ENCODE measurements at places on chromosomes 16 and 17. TPM values are rescaled to one million over a fixed set of nuclear protein-coding genes. Genes with fewer than 3 reads are reported as not detected.
A peak's percentile ranks its signal among the peaks of the same experiment; 100 is the strongest.

- no peak for DNase-seq
Measured at GRCh38 chr17:73478768-73479424, 165.3 kb downstream of the SDK2 start.

DNA sequence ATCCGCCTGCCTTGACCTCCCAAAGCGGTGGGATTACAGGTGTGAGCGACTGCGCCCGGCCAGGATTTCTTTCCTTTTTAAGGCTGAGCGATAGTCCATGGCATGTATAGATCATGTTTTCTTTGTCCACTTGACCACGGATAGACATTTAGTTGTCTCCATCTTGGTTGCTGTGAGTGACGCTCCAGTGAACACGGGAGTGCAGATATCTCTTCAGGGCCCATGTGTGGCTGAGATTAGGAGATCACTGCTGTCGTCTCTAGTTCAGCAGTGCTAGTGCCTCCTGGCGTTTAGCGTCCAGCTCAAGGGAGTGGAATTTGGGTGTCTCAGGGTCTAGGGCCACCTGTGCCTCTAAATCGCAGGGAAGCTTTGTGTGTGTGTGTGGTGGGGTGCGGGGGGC lies 41.5 kb downstream of the ABCC1 start:
- no peak for DNase-seq

- DNase-seq: no peak
Measured at GRCh38 chr17:37694734-37695133, 50.1 kb downstream of the HNF1B start.

Gene MEIOC
- total RNA-seq: not detected

Gene NOG
- 2.3 TPM for total RNA-seq

GRCh38 chr17:38706505-38707216 lies 1.6 kb downstream of the MLLT6 start:
- DNase-seq: no peak

DNA sequence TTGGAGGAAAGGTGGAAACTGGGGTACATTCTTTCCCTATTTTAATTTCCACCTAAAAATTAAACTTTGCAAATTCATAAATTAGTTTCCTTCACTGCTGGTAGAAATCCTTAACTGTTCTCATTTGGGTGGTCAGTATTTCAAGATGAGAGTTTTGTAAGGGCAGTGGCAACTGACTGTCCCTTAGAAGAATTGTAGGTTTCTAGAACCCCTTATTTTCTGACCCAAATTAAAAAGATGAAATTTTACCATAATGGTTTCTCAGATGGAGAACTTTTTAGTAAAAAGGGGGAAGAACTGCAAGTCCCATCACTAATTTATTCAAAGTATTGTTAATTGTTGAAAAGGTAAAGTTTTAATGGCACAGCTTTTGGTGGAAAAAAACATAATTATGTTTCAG lies 5.6 kb downstream of the IGF2BP1 start:
- DNase-seq: no peak

GRCh38 chr16:68234188-68235107 lies 1.5 kb downstream of the ESRP2 start:
- DNase-seq: no peak

DNA sequence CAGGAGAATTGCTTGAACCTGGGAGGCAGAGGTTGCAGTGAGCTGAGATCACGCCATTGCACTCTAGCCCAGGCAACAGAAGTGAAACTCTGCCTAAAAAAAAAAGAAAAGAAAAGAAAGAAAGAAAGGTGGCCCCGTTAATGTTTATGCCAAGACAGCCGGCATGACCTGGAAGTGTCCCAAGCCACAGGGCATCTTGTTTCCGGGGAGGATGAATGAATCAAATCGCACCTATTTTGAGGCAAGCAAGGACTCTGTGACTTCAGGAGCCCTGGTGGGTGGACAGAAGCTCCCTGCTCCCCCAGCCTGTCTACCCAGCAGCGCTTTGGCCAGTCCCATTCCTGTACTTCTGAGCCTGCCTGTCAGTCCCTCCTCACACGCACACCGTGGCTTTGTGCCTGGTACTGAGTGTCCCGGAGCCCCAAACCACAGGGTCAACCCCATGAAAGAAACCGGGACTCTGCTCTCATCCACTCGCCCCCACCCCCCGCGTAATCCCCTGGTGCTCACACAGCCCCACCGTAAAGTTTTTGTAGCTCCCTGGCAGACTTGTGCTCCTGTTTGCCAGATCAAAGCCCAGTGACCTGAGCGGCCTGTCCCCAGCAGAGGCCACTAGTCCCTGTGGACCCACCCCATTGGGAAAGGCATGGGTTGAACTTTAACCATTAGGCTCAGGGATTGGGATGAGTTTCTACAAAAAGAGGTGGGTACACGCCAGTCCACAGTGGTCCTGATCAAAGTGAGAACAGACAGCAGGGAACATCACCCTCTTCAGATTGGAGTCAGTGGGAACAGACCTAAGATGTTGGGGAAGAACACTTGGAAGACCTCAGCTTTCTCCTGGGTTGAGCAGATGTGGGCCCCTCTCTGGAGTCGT lies 19.3 kb downstream of the CD2BP2 start:
- peak; percentile 37 for DNase-seq

Gene SLC5A2
- total RNA-seq: not detected

GRCh38 chr17:11637796-11638195 lies 39.5 kb downstream of the DNAH9 start:
- no peak for DNase-seq

Gene ZMYND15
- total RNA-seq: not detected

DNA sequence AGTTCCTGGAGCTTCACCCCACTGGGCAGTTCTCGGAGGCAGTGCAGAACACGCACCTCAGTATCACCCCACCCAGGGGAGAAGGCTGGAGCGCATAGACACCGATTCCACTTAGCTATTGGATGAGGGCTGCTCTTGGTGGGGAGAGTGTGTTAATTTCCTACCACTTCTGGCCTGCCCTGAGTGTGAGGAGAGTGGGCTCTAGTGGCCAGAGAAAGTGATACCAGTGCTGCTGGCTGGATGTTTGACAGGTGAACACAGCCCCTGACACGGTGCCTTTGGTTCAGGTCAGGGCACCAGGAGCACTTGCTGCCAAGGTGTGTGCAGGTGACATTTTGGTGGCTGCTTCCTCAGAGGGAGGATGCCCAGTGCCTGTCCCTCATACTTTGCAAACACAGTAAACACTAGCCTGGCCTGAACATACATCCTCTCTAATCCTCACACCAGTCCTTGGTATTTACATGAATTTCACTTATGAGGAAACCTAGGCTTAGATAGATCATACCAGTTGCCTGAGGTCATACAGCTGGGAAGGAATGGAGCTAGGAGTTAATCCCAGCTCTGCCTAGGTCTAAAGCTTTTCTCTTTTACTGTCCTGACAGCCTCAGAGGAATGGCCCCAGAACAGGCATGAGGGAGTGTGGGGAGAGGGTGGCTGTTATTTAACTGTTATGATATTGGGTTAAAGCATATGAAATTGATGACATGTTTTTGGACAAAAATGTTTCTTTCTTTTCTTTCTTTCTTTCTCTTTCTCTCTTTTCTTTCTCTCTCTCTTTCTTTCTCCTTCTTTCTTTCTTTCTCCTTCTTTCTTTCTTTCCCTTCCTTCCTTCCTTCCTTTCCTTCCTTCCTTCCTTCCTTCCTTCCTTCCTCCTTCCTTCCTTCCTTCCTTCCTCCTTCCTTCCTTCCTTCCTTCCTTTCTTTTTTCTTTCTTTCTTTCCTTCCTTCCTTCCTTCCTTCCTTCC lies 21.0 kb upstream of the ITGAX start:
- DNase-seq: peak; percentile 78

Gene KPNA2
- 199 TPM for total RNA-seq

GRCh38 chr17:70875729-70876310 lies 706.5 kb downstream of the KCNJ2 start:
- DNase-seq: no peak

Gene HS3ST4
- not detected for total RNA-seq

- peak; percentile 44 for DNase-seq
Measured at GRCh38 chr17:8153525-8153956, 1.3 kb upstream of the PER1 start.

DNA sequence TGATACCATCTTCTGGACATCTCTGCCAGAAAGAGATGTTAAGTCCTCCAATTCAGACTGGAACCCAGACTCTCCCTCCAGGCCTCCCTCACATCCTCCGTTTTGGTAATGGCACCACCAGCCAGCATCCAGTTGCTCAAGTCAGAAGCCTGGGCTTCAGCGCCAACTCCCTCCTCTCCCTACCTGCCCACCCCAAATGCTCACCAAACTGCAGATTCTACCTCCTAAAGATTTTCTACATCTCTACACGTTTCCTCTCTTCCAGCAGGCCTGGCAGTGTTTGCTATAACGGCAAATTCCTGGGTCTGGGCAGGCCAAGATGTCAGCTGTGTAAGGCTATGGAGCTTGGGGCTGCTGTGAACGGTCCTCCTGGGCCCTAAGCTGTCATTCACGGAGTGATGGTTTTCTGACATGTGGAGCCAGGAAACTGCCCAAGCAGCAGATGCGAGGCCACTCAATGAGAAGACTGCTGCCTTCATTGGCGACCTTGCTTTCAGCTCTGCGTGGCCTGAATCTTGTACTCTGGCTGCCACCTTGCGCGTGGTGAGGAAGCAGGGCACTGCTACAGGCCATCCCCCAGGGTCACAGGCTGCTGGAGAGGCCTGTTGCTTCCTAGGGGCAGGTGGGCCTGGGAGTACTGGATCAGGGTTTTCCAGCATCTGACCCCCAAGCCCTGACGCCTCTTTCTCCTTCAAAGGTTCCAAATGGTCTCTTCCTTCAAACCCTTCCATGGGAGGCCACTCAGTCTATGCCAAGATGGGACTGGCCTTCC lies 37.7 kb downstream of the TBX4 start:
- DNase-seq: no peak

Gene GPR139
- not detected for total RNA-seq

DNA sequence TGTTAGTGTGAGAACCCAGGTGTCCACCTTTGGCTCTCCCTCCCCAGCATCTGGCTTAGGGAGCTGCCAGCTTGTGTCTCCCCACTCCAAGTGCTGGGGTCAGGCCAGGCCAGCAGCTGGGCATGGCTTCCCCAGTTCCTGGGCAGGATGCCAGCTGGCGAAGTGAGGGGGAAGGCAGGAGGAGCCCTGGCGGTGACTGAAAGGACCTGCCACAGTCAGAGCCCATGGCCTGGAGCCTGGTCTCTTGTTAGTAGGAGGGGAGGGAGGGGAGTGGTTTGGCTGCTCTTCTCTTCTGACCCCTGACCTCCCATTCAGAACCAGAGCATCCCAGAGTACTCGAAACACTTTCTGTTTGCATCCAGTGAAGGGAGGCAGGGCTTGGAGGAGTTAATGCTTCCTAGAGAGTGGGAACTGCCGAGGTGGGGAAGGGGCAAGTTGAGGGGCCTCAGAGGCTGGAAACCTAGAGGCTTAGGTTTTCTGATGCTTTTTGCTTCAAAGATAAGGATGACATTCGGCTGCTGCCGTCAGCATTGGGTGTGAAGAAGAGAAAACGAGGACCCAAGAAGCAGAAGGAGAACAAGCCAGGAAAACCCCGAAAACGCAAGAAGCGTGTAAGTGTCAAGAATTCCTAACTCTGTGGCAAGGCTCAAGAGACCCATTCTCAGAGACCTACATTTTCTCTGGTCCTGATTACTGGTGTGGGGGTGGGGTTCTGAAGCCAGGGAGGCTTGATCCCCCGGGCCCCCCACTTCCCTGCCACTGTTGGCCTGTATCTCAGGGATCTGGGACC lies 772 bp downstream of the CHD3 start:
- DNase-seq: peak; percentile 90

DNA sequence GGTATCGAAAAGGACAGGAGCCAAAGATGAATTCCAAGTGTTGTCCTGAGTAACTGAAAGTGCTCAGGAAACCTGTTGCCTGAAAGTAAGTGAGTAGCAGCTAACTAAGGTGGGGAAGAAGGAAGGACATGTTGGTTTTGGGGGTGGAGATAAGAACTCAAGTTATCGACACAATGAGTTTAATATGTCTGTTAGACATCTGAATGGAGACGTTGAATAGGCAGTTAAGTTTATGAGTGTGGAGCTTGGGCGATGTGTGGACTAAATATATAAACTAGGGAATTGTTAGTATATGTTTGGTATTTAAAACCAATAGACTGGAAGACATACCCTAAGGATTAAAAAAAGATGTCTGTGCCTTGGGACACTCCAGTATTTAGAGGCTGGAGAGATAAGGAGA lies 82.7 kb upstream of the ASIC2 start:
- no peak for DNase-seq

- DNase-seq: no peak
Measured at GRCh38 chr16:23321206-23321875, 19.2 kb downstream of the SCNN1B start.

GRCh38 chr16:30844671-30845449 lies 49.0 kb downstream of the BCL7C start:
- peak; percentile 83 for DNase-seq

GRCh38 chr16:89067677-89068443 lies 25.8 kb upstream of the ACSF3 start:
- no peak for DNase-seq

DNA sequence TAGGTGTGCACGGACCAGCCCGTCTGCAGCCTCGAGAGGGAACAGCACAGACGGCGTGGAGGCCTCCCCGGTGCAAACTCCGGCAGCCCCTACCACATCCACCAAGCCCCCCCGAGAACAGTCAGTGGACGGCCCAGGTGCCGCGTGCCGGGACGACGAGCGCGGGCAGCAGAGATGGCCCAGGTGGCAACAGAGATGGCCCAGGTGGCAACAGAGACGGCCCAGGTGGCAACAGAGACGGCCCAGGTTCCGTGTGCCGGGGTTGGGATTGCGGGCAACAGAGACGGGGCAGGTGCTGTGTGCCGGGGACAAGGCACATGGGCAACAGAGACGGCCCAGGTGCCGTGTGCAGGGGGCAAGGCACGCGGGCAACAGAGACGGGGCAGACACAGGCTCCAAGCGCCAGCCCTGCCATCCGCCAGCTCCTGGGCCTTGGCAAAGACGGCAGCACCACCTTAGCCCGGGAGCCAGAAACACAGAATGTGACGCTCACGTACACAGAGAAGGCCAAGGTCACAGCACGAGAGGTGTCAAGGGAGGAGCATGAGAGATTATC lies 31.1 kb downstream of the RPH3AL start:
- DNase-seq: no peak

Gene CTRB2
- not detected for total RNA-seq

GRCh38 chr16:23015580-23015979 lies 133.7 kb downstream of the USP31 start:
- DNase-seq: no peak

Gene PIGL
- 11.0 TPM for total RNA-seq

- DNase-seq: no peak
Measured at GRCh38 chr16:58960034-58960433, 225.9 kb upstream of the GOT2 start.

GRCh38 chr17:33686171-33686570 lies 393.1 kb upstream of the ASIC2 start:
- no peak for DNase-seq

- DNase-seq: no peak
Measured at GRCh38 chr16:66522816-66523590, 26.9 kb downstream of the TK2 start.

Gene ITGA2B
- 0.17 TPM for total RNA-seq

GRCh38 chr17:20254541-20254940 lies 212.8 kb downstream of the LGALS9B start:
- DNase-seq: peak; percentile 17

GRCh38 chr16:70663524-70664324 lies 17.4 kb downstream of the IL34 start:
- no peak for DNase-seq

- DNase-seq: no peak
Measured at GRCh38 chr17:1264196-1264595, 6.0 kb upstream of the BHLHA9 start.
